ENCODE measurements at places on chromosomes 3 and 15.

DNA sequence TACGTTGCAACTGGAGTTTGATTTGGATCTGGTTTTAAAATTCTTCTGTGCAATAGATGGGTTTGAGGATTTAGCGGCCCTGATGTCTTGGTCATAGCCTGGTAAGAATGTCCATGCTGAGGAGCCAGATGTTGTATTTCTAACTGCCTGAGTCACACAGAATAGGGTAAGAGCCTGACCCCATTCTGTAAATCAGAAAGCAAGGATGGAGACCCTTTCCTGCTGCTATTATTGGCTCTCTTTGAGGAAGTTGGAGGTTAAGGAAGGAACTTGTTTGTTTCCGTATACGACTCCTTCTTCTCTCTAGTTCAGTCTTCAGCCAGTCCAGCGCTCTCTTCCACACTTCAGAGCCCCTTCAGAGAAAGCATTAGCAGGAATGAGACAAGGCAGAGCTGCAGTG, 65.1 kb downstream of the HCN4 start:
- no peak for DNase-seq

DNA sequence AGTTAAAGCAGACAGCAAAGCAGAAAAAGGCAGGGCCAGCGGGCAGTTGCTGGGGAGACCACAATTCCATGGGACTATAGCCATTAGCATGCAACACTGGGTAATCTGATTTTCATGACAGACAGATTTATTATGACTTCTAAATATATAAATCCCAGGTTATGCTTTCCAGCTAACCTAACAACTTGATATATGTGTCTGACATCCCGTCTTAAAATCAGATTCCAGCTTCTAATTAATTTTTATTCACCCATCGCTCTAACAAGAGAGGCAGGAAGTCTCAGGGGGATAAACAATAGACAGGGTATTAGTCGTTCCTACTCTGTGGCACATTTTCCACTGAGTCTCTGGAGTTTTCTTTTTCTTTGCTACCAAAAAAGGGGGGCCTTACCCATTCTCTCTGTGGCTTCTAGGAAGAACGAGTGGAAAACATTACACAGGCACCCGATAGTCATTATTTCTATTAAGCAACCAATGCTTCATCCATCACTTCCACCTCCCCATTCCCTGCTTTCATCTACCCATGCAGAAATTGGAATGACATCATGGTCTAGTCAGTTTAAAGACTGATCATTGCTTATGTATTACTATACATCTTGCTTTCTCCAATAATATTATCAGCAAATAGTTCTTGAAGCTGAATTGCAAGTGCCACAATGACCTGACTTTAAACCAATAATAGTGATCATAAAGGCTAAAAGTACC, 173.1 kb downstream of the FHIT start:
- DNase-seq: no peak

- no peak for DNase-seq
These were observed 26.6 kb upstream of the PAQR5 start for GRCh38 chr15:69272139-69272538.

DNA sequence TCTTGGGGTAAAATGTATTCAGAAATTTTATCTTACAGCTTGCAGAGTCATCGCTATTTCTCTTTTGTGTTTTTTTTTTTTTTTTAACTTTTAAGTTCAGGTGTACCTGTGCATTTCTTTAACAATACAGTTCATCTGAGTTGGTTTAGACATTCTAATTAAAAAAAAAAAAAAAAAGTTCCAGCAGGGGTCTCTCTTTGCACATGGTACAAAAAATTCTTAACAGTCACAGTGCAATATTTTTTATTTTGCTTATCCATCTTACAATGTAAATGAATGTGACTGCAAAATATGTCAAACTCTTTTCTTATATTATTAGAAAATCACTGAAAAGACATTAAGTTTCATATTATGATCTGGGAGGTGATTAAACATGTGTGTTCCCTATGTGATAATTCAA, 47.5 kb upstream of the SLC9A9 start:
- no peak for DNase-seq

DNA sequence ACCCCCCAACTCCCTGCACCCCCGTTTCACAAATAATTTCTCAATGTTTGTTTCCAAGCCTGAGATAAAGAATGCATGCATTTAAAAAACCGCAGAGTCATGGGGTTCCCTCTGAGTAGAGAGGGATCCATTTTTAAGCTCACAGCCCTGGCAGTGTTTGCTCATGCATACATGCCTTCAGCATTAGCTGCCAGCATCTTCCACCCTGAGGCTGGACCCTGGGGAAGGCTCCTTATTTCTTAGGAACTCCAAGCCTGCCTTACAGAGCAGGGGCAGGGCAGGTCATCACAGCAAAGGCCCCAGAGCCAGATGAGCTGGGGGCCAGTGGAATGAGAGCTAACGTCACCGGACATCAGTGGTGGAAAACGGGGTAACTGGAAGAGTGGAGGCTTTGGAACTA, 31.3 kb downstream of the TLE3 start:
- no peak for DNase-seq

Measured in prostate gland (tissue), 2 donors.